ENCODE measurements at places on chromosomes 5 and 9. TPM values are rescaled to one million over a fixed set of nuclear protein-coding genes. Genes with fewer than 3 reads are reported as not detected.
A peak's percentile ranks its signal among the peaks of the same experiment; 100 is the strongest.

DNA sequence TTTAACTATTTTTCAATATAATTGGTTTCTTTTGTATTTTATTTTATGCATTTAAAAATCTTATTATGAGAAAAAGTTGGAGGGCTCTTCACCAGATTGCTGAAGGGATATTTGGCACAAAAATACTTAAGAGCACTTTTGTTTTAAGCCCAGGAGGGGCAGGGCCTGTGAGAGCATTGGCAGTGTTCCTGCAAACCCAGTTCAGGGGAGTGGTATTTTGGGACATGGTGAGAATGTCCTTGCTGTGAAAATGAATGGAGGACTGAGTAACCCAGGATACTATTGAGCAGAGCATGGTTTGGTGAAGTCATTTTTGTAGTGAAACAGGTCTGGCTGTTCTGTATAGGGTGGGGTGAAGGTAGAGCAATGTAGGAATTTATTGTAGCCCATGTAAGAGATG is 121.4 kb downstream of the KCTD16 start:
- no peaks in the 10 kb centered on the region for H3K36me3 ChIP-seq
- H3K4me3 ChIP-seq, result no peak overlapping the region
- no peaks in the 10 kb centered on the region for H3K4me1 ChIP-seq
- H3K27ac ChIP-seq, result no peak overlapping the region
- no peaks in the 10 kb centered on the region for H3K27me3 ChIP-seq

- no peaks in the 10 kb centered on the region for H3K27me3 ChIP-seq
- H3K36me3 ChIP-seq, result no peaks in the 10 kb centered on the region
- no peaks in the 10 kb centered on the region for H3K4me1 ChIP-seq
- DNase-seq, result no peak
- no peak overlapping the region for H3K27ac ChIP-seq
- no peak overlapping the region for H3K4me3 ChIP-seq
These were observed 3.1 kb upstream of the DBH start for GRCh38 chr9:133632806-133633680.

The ANKRD33B gene
- total RNA-seq, result 6.4 TPM

The ARSI gene
- 3.3 TPM for total RNA-seq

DNA sequence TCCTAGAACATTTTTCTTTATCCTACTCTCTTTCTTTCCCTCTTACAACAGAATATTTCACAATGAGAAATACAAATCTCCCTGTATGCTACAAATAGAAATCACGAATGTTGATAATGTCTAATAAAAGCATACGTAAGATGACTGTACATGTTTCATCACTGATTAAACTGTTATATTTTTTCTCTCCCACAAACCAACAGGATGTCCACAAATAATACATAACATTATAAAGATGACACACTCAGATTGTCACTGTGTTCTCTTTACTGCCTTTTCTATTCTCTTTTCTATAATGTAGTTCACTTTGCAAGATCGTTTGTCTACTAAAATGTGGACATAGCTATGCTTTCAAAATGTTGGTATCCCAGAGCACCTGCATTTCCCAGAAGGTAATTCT is 90.7 kb upstream of the PARP8 start:
- no peak for DNase-seq
- H3K4me3 ChIP-seq, result no peak overlapping the region
- H3K27ac ChIP-seq, result no peak overlapping the region
- H3K4me1 ChIP-seq, result no peaks in the 10 kb centered on the region
- no peaks in the 10 kb centered on the region for H3K27me3 ChIP-seq

DNA sequence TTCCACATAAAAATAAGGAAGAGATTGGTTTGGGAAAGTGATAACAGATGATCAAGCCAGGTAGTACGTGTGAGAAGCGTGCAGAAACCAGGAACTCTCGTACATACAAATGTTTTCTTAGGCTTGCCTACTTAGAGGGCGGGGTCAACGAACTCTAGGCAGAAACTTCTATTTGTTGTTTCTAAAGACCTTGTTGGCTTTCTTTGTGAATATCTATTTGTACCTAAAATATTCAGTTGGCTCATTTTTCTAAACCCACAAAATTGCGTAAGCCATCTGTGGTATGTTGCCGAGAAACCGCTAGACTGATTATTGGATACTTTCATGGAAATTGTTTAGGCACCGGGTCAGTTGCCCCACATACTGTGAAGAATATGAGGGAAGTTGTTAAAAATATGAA is 458.5 kb downstream of the MAT2B start:
- peaks cover 12% of the 10 kb centered on the region for H3K4me1 ChIP-seq
- no peak overlapping the region for H3K4me3 ChIP-seq
- no peak overlapping the region for H3K27ac ChIP-seq
- H3K36me3 ChIP-seq, result no peaks in the 10 kb centered on the region
- H3K27me3 ChIP-seq, result no peaks in the 10 kb centered on the region

The UBE2B gene
- total RNA-seq, result 17.8 TPM

DNA sequence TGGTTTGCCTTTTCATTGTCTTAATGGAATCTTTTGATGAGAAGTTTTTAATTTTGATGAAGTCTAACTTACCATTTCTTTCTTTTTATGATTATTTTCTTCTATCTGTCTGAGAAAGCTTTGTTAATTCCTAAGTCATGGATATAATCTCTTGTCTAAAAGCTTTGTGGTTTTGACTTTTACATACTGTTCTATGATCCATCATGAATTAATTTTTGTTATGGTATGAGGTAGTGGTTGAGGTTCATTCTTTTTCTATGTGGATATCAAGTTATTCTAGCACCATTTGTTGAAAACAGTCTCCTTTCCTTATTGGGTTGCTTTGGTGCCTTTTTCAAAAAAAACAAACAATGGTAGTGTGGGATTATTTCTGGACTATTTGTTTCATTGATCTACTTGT is 20.4 kb downstream of the FBXO10 start:
- no peak overlapping the region for H3K27ac ChIP-seq
- H3K4me3 ChIP-seq, result no peak overlapping the region
- DNase-seq, result peak; percentile 10
- H3K4me1 ChIP-seq, result no peaks in the 10 kb centered on the region
- no peaks in the 10 kb centered on the region for H3K27me3 ChIP-seq

The NMUR2 gene
- total RNA-seq, result not detected

The SHOC1 gene
- not detected for total RNA-seq

The PCDHA9 gene
- 1.6 TPM for total RNA-seq

DNA sequence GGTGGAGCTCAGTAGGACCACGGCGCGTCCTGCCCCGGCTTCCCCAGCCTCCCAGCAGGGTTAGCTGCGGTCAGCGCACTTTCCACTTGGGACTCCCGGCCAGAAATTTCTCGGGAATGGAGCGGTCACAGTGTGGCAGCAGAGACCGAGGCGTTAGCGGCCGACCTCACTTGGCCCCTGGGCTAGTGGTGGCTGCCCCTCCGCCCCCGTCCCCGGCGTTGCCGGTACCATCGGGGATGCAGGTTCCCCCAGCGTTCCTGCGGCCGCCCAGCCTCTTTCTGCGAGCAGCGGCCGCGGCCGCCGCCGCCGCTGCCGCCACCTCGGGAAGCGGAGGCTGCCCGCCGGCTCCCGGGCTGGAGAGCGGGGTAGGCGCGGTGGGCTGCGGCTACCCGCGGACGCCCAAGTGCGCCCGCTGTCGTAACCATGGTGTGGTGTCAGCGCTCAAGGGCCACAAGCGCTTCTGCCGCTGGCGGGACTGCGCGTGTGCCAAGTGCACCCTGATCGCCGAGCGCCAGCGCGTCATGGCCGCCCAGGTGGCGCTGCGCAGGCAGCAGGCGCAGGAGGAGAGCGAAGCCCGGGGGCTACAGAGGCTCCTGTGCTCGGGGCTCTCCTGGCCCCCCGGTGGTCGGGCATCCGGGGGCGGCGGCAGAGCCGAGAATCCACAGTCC is 460 bp downstream of the DMRTA1 start:
- H3K27ac ChIP-seq, result peak overlapping the region; percentile 89
- peaks cover 12% of the 10 kb centered on the region for H3K4me1 ChIP-seq
- no peaks in the 10 kb centered on the region for H3K36me3 ChIP-seq

The CXCL14 gene
- total RNA-seq, result 1.2 TPM

DNA sequence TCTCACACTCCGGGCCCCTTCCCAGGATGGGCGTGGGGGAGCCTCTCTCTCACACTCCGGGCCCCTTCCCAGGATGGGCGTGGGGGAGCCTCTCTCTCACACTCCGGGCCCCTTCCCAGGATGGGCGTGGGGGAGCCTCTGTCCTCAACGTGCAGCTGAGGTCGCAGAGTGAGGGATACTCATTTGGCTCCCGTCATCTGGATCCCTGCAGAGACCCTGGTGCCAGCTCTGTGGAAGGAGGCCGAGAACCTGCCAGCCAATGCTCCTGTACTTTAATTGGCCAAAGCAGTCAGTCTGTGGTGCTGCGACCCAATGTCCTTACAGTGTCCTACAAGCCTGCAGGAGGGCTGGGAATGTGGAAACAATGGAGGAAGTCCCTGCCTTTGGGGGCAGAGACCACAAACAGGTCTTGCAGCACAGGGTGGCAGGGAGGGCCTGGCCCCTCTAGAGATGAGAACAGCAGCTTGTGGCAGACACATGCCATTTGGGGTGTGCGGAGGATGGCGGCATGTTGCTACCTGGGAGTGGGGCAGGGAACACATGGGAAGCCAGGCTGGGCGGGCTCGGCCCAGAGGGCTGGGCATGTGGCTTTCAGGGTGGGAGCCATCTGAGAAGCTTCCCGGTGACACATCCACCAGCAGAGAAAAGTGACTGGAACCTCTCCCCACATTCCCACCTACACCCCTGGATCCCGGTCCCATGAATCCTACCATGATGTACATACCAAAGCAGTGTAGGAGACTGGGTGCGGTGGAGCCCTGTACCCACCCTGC is 13.6 kb upstream of the MRNIP start:
- H3K4me1 ChIP-seq, result peaks cover 26% of the 10 kb centered on the region
- H3K27ac ChIP-seq, result no peak overlapping the region
- H3K36me3 ChIP-seq, result peaks cover 23% of the 10 kb centered on the region
- DNase-seq, result no peak

GRCh38 chr9:109817846-109818472 is 38.0 kb downstream of the PALM2AKAP2 start:
- peak overlapping the region; percentile 97 for H3K27ac ChIP-seq
- no peaks in the 10 kb centered on the region for H3K27me3 ChIP-seq
- H3K4me3 ChIP-seq, result no peak overlapping the region
- no peaks in the 10 kb centered on the region for H3K36me3 ChIP-seq

DNA sequence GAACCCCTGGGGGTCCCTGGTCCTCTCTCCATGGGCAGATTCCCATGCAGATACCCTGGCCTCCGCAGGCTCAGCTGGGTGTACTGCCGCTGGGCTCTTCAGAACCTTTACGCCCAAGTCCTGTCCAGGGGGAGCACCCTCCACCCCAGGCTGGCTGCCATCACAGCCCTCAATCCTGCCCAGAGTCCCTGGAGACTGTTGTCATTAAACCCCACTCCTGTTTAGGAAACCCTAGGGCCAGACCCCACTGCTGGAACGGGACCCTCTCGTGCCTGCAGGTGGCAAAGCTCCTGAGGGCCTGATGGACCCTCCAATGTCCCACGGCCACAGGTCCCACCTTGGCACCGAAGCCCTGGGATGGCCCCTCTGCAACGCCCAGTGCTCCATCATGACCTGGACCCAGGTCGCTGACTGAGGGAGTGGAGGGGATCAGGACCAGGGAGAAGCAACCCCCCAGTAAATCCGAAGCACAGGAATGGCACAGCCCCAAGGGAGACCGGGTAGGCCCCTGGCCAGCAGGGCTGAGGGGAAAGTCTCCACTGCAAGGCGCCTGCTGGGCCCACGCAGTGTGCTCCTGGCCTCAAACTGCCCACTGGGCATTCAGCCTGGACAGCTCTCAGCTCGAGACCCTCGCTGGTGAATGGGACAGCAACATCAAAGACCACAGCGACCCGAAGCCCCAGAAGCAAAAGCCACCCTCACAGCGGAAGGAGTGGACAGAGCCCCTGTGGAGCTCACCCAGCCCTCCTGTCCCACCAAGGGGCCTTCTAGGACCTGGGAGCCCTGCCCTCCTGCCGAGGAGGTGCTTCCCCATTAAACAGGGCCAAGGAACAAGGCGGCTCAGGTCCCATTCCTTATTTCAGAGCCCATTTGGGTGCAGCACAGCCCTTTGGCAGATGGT is 8.3 kb downstream of the ZDHHC11B start:
- H3K27ac ChIP-seq, result no peak overlapping the region
- no peak for DNase-seq
- H3K27me3 ChIP-seq, result no peaks in the 10 kb centered on the region
- no peak overlapping the region for H3K4me3 ChIP-seq

The IL31RA gene
- not detected for total RNA-seq

- no peaks in the 10 kb centered on the region for H3K4me1 ChIP-seq
- no peak overlapping the region for H3K4me3 ChIP-seq
- H3K27me3 ChIP-seq, result peaks cover 24% of the 10 kb centered on the region
- no peak overlapping the region for H3K27ac ChIP-seq
- no peak for DNase-seq
- H3K36me3 ChIP-seq, result no peaks in the 10 kb centered on the region
These were observed 11.0 kb upstream of the ABLIM3 start for GRCh38 chr5:149130121-149130914.

DNA sequence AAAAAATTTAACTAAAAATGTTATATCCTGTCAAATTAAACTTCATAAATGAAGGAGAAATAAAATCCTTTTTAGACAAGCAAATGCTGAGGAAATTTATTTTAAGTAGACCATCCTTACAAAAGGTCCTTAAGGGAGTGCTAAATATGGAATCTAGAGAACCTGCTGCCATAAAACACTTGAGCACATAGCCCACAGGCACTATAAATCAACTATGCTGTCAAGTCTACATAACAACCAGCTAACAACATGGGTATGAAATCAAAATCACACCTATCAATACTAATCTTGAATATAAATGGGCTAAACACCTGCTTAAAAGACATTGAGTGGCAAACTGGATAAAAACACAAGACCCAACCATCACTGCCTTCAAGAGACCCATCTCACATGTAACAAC is 15.1 kb upstream of the PRSS3 start:
- no peak overlapping the region for H3K27ac ChIP-seq
- no peaks in the 10 kb centered on the region for H3K4me1 ChIP-seq
- H3K36me3 ChIP-seq, result no peaks in the 10 kb centered on the region
- DNase-seq, result no peak
- H3K27me3 ChIP-seq, result no peaks in the 10 kb centered on the region

The KIF4B gene
- total RNA-seq, result not detected

The SLC34A3 gene
- total RNA-seq, result not detected

- H3K27ac ChIP-seq, result no peak overlapping the region
- H3K36me3 ChIP-seq, result peaks cover 6% of the 10 kb centered on the region
- H3K4me3 ChIP-seq, result no peak overlapping the region
- no peaks in the 10 kb centered on the region for H3K27me3 ChIP-seq
- DNase-seq, result no peak
These were observed 5.9 kb downstream of the FAM193B start for GRCh38 chr5:177548495-177548894.

GRCh38 chr5:111411301-111411700 is 101.0 kb downstream of the STARD4 start:
- no peak overlapping the region for H3K27ac ChIP-seq
- no peaks in the 10 kb centered on the region for H3K36me3 ChIP-seq
- DNase-seq, result peak; percentile 31
- no peak overlapping the region for H3K4me3 ChIP-seq
- no peaks in the 10 kb centered on the region for H3K4me1 ChIP-seq
- no peaks in the 10 kb centered on the region for H3K27me3 ChIP-seq

GRCh38 chr5:133317558-133317957 is 265.7 kb downstream of the HSPA4 start:
- H3K4me3 ChIP-seq, result no peak overlapping the region
- H3K4me1 ChIP-seq, result no peaks in the 10 kb centered on the region
- no peaks in the 10 kb centered on the region for H3K36me3 ChIP-seq
- DNase-seq, result no peak
- H3K27ac ChIP-seq, result no peak overlapping the region
- no peaks in the 10 kb centered on the region for H3K27me3 ChIP-seq

The PCSK1 gene
- total RNA-seq, result not detected
